ENCODE measurements at places on chromosomes 1 and 21.

- no peak for DNase-seq
These were observed 23.8 kb downstream of the OTUD7B start for GRCh38 chr1:149986486-149987296.

DNA sequence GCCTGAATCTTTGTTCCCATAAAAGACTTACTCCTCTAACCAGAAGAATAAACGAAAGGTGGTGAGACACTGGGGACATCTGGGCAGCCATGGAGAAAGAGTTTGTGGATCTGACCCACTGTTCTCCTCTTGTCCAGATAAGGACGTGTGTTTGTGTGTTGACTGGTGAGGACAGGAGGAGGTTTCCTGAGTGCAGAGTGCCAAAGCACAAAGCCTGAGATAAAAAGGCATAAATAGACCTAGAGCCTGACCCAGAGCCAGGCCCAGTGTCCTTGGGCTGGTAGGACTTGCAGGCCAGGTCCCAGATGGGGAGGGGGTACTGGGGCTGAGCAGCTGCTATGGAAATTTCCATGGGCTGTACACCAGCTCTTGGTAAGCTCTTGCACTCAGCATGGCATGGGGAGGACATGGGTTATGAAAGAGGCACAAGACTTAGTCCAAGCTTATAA is 19.6 kb upstream of the COQ8A start:
- no peak for DNase-seq

GRCh38 chr21:44425895-44426662 is 29.2 kb upstream of the LRRC3 start:
- DNase-seq = no peak

GRCh38 chr1:199837321-199837720 is 190.2 kb upstream of the NR5A2 start:
- DNase-seq = no peak

DNA sequence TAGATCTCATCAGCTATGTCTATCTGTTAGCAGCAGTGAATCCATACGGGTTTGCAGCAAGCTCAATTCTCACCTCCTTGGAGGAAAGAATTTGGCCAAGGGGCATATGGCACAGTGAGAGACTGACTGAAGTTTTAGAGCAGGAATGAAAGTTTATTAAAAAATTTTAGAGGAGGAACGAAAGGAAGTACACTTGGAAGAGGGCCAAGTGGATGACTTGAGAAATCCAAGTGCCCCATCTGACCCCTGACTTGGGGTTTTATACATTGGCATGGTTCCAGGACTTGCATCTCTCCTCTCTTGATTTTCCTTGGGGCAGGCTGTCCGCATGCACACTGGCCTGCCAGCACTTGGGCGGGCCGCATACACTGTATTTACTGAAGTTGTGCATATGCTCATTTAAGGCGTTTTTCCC is 9.2 kb upstream of the OSBPL9 start:
- no peak for DNase-seq

DNA sequence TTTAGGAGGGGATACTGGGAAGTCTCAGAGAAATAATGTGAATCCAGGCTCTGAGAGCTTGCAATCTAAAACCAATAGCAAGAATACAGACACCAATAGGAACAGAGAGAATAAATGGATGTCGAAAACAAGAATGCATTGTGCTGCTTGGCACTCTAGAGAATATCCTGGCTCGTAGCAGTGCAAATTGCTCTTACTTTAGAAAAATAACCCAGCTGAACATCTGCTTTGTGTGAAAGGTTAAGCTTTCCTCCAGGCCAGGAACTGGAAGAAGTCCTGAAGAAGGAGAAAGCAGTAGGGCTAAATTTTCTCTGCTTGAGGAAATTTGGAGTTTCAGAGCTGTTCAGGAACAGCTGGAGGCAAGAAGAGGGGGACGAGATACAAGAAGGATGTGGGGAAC is 382.3 kb downstream of the HHIPL2 start:
- no peak for DNase-seq

- DNase-seq = no peak
These were observed 155.0 kb downstream of the TPR start for GRCh38 chr1:186220067-186220466.

DNA sequence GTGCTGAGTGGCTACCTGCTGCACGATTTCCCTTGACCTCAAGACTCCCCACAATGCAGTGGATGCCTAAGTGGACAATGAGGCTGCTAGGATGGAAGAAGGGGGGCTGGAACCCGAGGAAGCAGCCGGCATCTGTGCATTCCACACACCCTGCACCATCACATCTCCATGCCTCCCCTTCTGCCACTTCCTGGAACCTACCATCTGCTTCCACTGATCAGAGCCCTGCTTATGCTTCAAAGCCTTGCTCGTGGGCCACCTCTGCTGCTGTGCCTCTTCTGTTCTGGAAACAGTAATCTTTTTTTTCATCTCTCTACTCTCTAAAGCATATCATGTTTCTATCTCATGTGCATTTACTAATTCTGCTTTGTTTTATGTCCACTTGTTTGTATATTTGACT is 66.2 kb upstream of the WDR26 start:
- DNase-seq = no peak

DNA sequence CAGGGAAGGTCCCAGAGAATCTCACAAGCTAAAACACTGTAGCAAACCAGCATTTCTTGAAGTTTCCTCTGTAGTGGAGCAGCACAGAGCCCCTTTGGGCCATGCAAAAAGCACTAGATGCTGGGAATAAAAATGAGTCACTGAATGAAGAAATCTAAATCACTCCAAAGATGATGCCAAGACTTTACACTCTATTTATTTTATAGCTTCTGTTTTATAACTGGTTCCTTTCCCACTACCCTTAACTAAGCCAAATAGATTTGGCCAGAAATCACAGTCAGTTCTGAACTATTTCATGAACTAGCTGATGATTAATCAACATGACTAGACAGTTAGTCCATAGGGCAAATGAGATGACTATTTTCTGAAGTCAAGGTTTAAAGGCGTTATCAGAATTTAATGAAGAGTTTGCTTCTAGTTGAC is 89.5 kb downstream of the SCMH1 start:
- DNase-seq = no peak

DNA sequence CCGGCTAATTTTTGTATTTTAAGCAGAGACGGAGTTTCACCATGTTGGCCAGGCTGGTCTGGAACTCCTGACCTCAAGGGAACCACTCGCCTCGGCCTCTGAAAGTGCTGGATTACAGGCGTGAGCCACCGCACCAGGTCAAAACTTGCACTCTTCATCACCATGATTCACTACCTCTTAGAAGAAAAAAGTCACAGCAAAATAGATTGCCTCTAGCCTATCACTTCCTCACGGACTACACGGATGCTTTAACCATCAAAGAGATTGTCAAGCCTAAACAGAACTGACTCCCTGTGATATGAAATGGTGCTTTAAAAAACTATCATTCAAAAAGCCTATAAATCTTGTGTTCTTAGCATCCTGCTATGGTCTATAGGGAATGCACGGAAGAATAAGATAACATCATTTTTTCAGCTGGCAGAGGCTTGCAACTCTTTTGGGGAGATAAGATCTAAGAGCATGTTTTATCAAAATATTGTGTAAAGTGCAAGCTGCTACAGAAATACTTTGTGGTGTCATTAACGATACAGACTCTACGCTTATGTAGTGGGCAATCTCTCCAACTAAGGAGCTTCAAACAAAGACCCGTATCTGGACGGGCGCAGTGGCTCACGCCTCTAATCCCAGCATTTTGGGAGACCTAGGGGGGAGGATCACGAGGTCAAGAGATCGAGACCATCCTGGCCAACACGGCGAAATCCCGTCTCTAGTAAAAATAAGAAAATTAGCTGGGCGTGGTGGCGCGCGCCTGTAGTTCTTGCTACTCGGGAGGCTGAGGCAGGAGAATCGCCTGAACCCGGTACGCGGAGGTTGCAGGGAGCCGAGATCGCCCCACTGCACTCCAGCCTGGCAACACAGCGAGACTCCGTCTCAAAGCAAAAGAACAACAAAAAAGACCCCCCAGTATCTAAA is 966 bp downstream of the TFB2M start:
- DNase-seq = no peak

DNA sequence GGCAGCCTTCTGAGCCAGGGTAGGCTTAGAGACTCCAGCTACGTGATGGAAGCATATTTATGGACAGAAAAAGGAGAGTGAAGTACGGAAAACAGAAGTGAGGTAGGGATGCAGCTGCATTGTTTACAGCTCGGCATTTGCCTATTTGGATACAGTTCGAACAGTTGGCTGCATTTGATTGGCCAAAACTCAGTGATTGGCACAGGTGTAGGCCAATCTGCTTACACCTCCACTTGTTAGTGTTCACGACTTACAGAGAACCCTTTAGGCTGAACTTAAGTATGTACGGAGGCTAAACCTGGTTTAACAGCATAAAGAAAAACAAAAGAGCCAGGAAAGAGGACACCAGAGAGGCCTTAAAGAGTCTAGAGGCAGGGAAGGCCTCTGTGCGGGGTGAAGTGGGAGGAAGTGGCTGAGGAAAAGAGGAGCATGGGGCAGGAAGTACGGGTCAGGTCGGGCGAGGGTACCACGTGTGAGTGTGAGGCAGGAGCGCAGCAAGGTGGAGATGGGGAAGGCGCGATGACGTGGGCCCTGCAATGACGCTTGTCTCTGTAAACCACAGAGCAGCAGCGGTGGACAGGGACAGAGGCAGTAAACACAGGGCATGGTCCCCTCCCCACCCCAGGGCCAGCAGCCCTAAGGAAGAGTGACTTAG is 32.0 kb downstream of the RSPH1 start:
- peak; percentile 52 for DNase-seq

DNA sequence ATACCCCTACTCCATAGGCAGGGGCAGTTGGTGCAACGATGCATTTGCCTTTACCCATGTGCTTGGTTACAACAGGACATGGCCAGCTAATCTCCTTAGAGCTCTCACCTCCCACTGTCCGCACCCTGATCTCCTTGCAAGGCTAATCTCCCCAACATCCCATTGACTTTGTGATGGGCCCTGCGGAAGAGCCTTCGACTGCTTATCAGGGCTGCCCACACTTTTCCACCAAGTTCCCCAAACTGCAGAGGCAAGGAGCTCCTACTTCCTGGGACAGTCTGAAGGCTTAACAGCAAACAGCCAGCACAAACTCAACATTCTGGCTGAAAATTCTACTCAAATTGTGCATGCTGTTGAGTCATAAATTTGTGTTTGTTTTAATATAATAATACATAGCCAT is 36.0 kb downstream of the C1orf94 start:
- no peak for DNase-seq
